ENCODE measurements at places on chromosomes 1 and 21.

GRCh38 chr1:113125517-113125916 is 52.5 kb downstream of the LRIG2 start:
- DNase-seq, result no peak

- no peak for DNase-seq
Observed at GRCh38 chr1:71828431-71829012, 453.8 kb downstream of the NEGR1 start.

DNA sequence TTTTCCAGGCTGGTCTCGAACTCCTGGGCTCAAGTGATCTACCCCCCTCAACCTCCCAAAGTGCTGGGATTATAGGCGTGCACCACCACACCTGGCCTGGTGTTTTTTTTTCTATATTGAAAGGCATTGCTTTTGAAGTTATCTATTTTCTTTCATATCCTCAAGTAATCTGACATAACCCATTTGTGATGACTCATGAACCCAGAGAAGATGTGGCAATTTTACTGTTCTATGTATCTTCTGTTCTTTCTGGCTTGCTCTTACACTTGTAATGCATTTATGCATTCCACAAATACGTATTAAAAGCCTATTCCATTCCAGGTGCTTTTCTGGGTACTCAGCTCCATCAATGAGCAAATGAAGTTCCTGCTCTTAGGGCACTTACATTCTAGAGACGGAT is 29.9 kb upstream of the ERRFI1 start:
- DNase-seq, result no peak

DNA sequence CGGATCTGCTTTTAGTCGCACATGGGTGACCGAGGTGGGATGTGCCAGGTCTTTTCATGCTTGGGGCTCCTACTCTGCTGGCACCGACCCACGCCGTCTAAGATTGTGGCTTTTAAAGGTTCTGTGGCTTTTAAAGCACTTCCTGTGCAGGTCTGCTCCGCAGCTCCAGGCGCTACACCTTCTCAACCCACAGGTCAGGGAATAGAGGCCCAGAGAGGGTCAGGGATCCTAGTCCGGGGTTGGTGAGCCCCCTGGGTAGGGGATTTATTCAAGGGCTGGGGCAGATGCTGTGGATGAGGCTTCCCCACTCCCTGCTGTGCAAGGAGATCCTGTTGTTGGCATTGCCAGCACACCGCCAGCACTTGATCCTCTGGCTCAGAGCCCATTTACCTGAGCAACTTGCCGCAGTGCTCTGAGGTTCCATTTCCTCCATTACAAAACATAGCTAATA is 212.8 kb upstream of the RAB4A start:
- peak; percentile 12 for DNase-seq

DNA sequence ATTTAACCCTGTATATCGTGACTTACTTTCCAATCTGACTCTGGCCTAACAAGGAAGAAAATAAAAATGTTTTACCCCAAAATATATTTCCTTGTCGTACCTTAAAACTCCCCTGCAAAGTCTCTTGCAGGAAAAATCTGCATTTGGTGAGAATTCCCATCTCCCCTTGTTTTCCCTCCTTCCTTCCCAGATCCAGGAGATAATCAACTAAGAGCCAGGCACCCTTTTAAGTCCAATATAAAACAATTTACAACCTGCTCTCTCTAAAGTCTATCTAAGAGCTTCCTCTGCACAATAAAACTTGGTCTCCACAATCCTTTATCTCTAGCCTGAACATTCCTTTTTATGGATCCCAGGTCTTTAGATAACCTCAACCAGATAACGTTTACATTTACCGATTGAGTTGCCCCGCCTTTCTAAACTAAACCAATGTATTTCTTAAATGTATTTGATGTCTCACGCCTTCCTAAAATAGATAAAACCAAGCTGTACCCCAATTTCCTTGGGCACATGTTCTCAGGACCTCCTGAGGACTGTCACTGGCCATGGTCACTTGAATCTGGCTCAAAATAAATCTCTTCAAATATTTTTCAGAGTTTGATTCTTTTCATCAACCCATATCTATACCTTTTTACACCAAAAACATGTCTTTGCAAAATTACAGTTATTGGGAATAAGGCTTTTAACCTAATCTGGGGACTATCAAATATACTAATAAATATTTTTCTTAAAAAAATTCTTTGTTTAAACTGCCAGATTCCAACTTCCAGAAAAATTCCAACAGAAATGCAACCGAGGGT is 993 bp downstream of the DDX59 start:
- no peak for DNase-seq

- DNase-seq, result no peak
Observed at GRCh38 chr1:22615886-22616285, 20.5 kb upstream of the C1QA start.

GRCh38 chr1:190904091-190904695 is 426.5 kb upstream of the BRINP3 start:
- no peak for DNase-seq

DNA sequence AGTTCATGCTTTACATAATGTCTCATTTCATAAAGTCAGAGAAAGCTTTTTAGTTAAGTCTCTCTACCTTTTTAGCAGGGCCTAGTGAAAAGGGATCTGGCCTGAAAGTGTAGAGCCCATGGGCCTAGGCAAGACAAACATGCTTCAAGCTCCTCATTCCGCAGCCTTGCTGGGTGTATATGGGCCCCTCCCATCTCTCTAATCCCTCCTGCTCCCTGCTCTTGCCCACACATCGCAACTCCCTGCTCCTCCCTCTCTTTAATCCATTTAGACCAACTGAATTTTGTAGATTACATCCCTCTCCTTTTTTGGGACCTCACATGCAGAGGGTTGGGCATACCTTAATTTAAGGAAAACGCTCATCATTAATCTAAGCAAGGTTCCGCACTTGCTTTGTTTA is 42.3 kb upstream of the CCDC190 start:
- DNase-seq, result no peak

DNA sequence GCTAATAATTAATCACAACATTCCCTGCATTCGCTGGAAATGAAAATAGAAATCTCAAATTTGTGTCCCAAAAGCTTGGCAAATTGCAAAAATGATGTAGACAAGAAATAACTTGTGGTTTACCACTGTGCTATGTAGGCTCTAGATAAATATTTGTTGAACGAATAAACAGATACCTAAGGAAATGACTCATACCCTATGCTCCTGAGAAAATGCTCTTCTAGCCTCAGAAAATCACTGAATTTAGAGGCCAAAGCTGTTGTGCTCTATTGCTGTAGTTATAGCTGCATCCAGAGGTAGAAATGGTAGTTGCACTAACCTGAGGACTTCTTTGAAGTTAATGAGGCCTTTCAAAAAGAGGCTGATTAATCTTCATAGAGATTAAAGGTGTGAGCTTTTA is 142.0 kb upstream of the ZNHIT6 start:
- no peak for DNase-seq

DNA sequence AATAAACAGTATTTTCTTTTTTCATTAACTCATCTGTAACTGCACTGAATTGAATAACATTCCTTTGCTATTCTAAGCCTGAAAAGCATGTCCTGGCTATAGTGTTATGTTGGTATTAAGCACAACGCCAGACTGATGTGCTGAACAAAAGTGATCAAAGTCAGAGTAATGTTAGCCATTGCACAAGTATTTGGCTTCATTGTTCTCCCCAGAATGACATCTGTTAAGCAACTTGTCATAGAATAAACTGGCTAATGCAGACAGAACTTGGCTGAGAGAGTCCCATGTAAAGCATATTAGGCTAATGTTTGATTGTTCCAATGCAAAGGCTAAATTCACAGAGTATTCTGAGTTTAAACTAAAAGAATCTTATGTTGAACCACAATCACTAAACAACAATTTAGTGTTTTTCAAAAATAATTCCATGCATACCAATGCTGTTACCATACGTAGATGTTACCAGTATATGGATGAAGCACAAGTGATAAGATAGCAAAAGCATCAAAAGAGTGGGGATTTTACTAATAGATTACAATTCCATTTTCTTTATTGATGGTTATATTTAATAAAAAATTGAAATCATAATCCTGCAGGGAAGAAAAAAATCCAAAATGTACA is 235.3 kb upstream of the DMRTA2 start:
- no peak for DNase-seq

GRCh38 chr1:17958704-17959103 is 148.9 kb upstream of the IGSF21 start:
- DNase-seq, result no peak

- DNase-seq, result no peak
Observed at GRCh38 chr1:159318784-159319551, 16.8 kb downstream of the FCER1A start.

DNA sequence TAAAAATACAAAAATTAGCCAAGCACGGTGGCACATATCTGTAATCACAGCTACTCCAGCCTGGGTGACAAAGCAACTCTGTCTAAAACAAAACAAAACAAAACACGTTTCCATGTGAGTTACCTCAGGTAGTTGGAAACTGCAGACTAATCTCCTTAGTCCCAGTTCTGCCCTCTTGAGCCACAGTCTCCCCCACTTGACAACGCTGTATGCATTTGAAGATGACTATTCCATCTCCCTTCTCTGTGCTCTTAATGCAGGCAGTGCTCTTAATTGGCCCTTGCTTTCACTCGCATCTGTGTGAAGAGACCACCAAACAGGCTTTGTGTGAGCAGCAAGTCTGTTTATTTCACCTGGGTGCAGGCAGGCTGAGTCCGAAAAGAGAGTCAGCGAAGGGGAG is 19.6 kb upstream of the DHCR24 start:
- DNase-seq, result no peak

DNA sequence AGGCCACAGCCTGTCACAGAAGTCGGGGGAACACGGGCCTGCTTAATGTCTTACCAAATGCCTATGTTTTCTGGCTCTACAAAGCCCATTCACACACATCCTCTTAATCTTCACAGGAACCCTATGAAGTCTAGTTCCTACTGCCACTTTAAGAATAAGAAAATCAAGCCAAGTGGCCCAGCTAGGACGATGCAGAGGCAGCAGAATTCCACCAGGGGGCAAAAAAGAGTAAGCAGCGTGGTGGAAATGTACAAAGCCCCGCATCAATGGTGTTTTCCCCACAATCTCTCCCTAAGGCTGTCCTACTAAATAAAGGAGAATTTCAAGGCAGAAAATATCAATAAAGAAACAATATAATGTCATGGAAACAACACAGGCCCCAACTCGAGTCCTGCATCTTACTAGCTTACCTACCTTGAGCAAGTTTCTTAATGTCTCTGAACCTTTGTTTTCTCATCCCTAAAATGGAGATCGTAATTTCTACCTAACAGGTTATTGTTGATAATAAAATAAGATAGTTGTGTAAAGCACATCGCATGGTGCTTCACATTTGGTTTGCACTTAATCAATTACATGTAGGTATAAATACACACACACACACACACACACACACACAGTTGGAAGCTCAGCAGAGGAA is 21.4 kb downstream of the SEC16B start:
- DNase-seq, result no peak

GRCh38 chr1:21313203-21313885 is 23.1 kb upstream of the ECE1 start:
- DNase-seq, result no peak

DNA sequence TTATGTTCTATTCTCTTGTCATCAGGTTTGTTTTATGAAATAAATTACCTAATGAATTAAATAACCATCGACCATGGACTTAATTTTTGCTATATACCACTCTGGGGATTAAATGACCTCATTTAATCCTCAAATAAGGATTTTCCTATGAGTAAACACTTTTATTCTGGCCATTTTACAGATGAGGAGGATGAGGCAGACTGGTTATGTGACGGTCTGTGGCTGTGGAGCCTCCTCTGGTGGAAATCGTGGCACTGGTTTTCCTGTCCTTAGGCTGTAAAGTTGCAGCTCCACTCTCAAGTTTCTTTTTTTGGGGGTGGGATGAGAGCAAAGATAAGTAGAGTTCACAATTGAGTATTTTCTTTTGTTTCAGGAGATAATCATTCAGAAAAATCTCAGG is 105.2 kb downstream of the XCL2 start:
- DNase-seq, result no peak

GRCh38 chr1:167065471-167065870 is 24.7 kb downstream of the GPA33 start:
- DNase-seq, result no peak

- no peak for DNase-seq
Observed at GRCh38 chr1:18645747-18646090, 15.1 kb downstream of the PAX7 start.

DNA sequence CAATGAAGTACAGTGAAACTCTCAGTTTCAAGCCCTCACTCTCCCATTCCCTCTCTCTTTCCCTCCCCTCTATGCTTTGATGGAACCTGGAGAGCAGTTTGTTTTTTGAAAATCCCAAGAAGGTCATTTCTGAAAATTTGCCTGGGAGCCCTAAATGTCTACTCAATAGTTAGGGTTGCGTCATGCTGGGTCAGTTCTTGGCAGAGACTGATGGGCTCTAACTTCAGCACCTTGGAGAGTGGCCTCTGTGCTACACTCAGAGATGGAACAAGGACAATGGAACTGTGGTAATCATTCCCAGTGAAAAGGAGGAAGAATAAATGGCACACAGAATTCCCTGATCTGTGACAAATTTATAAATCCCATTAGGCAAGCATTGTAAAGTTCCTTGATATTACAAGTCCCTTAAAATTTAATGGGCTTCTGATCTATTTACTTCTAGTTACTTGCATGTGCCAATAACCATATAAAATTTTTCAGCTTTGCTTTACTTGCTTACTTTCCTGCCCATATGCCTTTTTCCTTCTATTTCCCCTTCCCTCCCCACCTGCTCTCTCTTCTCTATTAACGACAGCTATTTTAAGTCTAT is 182.9 kb upstream of the KCND3 start:
- no peak for DNase-seq

DNA sequence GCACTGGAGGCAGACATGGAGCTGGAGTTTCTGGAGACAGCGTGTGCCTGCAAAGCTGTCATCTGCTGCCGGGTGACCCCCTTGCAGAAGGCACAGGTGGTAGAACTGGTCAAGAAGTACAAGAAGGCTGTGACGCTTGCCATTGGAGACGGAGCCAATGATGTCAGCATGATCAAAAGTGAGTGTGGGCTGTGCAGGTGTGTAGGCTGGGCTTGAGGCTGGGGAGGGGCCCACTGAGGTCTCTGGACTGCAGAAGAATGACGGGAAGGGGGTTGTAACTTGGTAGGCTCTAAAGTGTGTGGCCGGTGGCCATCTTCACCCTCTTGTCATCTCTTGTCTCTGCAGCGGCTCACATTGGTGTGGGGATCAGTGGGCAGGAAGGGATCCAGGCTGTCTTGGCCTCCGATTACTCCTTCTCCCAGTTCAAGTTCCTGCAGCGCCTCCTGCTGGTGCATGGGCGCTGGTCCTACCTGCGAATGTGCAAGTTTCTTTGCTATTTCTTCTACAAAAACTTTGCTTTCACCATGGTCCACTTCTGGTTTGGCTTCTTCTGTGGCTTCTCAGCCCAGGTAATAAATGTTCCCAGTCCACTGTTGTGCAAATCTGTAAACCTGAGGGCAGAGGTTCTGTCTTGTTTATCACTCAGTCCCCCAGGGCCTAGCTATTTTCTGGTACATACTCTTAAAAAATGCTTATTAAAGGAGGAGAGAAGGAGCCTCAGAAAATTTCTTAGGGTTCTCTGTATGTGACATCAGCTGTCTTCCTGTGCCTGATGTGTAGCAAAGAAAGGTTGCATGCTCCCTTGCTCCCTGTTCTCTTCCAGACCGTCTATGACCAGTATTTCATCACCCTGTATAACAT is 19.9 kb downstream of the ATP8B2 start:
- peak; percentile 64 for DNase-seq

- no peak for DNase-seq
Observed at GRCh38 chr1:55339681-55340080, 124.5 kb upstream of the USP24 start.

Data from activated naive CD4-positive, alpha-beta T cell (primary cell).